ENCODE measurements at places on chromosomes 12 and 14.

DNA sequence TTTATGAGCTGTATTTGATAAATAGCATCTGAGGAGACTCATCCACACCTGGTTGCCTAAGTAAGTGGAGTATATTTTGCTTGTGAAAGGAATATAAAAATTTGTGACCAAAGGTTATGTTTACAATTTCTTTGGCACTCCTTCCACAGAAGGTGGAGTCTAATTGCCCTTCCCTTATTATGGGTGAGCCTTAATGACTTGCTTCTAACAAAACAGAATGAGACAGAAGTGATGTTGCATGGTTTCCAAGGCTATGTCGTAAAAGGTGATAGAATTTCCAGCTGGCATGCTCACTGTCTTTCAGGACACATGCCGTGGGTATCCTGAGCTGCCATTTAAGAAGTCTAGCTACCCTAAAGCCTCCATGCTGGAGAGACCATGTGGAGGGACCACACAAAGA lies 116.8 kb upstream of the ABCD2 start:
- no peak for DNase-seq

GRCh38 chr14:71248194-71248593 lies 340.9 kb downstream of the PCNX1 start:
- DNase-seq, result no peak

- DNase-seq, result no peak
Observed at GRCh38 chr12:97134495-97134894, 227.4 kb downstream of the NEDD1 start.

DNA sequence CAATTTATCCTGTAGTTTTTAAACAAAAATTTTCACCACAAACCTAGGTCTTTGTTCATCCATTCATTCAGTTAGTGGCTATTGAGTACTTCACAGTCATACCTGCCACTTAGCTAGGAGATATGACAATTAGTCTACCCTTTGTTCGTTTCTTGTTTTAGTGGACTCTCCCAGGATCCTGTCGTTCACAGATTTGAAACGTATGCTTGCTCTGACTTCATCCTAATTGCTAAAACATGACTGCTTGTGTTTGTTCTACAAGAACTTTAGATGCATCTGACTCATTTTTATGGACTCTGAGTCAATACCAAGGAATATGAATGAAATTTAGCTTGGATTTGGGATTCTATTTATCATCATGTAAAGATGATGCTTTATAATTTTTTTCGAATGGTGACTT lies 69.5 kb downstream of the TBC1D30 start:
- no peak for DNase-seq

DNA sequence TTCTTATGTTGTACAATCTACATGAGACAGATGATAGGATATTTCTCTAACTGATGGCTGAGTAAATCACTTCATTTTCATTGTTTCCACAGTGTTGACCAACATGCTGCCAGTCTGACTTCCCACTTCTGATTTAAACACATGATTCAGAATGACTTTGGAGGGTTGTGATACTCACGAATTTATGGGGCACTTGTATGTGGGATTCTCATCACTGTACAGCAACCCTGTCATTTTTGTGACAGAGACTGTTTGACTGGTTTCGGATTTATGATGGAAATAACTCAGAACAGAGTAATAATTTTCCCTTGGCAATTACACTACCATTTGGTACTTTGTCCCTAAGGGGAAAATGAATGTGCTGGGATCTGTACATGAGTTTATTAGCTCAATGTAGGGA lies 333.8 kb downstream of the TRHDE start:
- no peak for DNase-seq

- no peak for DNase-seq
Observed at GRCh38 chr12:57209916-57210315, 6.7 kb upstream of the NXPH4 start.

DNA sequence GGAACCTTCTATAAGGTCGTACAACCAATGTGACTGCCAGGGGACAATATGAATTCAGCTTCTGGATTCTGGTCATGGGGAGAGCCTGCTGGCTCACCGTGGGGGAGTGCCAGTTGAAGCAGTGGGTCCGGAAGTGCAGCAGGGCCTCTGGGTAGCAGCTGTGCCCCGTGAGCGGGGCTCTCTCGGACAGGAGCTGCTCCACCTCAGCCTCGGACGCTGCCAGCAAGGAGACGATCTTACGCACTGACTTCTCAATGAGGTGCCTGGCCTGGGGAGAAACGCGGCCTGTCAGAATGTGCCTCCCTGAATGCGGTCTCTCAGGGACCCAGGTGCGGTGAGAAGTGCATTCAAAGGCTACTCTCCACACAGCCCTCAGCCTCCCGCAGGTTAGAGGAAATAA lies 42.0 kb downstream of the LGMN start:
- no peak for DNase-seq

DNA sequence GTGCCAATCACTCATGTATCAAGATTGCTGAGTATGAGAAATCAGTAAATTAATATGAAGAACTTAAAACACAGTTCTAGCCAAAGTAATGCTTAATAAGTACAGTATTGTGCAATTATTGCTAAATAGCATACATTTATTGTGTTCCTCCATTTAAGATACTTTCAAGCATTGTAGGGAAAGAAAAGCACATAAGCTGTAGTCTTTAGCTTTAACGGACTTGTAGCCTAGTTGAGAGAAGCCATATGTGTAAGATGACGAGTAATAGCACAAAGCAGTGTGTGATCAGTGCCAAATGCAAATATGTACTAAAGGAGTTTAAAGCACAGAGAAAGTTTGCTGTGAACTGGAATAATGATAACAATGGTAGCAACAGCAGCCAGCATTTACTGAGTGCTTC lies 38.1 kb downstream of the ETV6 start:
- no peak for DNase-seq

DNA sequence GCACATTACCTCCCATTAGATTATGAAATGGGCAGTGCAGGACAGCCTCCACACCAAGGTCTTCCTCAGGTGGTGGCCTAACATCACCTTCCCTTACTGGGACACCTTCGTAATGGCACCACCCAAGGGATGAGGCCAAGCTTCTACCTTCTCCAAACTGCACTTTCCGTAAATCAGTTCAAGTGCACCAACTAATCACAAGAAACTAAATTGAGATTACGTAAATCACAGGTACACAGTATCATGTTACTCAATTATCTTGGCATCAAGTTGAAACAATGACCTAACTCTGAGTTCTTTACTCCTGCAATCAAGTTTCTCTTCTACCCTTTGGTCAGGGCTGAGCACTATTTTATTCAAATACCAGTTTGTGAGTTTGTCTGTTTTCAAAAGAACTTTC lies 13.8 kb downstream of the SLC41A2 start:
- no peak for DNase-seq

GRCh38 chr12:122023339-122024131 lies 1.9 kb downstream of the BCL7A start:
- peak; percentile 84 for DNase-seq

GRCh38 chr12:119176267-119177055 lies 2.3 kb upstream of the HSPB8 start:
- peak; percentile 99 for DNase-seq

- DNase-seq, result peak; percentile 82
Observed at GRCh38 chr14:73717711-73718417, 3.7 kb upstream of the PNMA1 start.

DNA sequence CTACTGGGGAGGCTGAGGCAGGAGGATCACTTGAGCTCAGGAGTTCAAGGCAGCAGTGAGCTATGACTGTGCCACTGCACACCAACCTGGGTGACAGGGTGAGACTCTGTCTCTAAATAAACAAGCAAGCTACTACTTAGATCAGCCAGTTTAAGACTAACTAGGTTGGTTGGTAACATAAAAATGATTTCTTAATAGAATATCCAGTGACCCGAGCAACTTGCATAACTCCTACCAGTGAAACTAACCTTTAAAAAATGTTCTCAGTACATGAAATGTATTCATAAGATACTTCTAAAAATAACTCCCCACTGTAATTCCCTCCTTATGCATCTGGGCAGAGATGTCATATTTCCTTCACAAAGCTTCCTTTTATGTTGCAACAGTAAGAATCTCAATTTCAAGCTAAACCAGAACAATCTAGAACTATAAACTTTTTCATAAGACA lies 15.9 kb downstream of the TAOK3 start:
- no peak for DNase-seq

GRCh38 chr12:55686366-55687010 lies 21.2 kb downstream of the ITGA7 start:
- peak; percentile 50 for DNase-seq

- no peak for DNase-seq
Observed at GRCh38 chr12:104582739-104583138, 126.0 kb downstream of the CHST11 start.

GRCh38 chr14:69553252-69553651 lies 21.4 kb downstream of the CCDC177 start:
- DNase-seq, result no peak

DNA sequence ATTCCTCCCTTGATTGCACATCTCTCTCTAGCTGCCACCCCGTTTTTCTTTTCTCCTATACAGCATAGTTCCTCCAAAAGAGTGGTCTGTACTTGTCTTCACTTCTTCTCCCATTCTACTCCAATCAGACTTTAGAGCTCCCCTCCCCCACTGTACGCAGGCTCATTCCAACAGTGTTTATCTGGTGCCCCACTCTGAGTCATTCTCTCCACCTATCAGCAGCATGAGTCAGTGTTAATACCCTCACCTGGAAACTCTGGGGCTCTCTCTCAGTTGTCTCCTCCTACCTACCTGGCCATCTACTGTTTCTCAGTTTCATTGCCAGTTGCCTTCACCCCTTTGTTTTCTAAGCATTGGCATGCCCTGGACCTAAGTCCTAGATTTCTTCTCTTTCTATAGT lies 175.1 kb upstream of the ARHGAP5 start:
- peak; percentile 88 for DNase-seq

DNA sequence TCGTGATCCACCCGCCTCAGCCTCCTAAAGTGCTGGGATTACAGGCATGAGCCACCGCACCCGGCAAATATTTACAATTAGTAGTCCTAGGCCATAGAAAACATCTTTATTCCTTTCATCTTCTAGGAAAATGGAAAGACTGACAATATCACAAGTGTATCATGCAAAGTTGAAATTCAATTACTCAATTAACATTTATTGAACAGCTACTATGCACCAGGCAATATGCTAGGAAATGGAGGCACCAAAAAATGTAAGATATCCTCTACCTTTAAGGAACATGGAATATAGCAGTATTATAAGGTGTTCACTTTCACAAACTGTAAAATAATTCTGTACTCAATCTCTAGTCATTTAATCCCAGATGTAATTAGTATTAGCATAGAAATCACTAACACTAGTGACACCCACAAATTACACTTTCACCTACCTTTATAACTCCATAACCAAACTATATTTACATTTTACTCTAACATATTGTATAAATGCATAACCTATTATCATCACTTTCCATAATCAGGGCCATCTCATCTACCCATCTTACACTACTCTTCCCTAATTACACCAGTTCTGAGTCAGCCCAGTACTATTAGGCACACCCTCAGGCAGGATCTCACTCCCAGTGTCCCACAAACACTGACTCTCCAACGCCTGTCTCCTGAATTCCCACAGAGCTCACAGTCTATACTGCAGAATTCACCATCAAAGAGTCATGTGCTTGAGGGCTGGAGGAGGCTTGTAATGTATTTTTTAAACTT lies 10.4 kb downstream of the CORO1C start:
- DNase-seq, result peak; percentile 89

- DNase-seq, result peak; percentile 66
Observed at GRCh38 chr14:30621354-30621939, 672 bp upstream of the SCFD1 start.

DNA sequence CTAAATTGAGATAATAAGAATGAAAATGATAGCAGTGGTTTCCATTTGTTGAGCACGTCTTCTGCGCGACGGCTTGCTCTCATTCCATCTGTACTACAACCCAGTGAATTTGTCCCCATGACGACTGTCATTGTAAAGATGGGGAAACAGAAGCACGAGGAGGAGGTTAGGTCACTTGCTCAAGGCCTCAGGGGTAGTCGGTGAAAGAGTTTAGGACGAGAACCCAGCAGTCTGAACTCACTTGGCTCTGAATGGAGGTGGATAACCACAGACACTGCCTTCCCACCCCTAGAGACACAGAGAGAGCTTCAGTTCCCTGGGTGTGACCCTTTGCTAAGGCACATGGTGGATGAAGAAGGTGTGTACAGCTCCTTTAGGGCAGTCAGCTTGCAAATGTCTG lies 30.9 kb upstream of the PLEKHG3 start:
- no peak for DNase-seq

DNA sequence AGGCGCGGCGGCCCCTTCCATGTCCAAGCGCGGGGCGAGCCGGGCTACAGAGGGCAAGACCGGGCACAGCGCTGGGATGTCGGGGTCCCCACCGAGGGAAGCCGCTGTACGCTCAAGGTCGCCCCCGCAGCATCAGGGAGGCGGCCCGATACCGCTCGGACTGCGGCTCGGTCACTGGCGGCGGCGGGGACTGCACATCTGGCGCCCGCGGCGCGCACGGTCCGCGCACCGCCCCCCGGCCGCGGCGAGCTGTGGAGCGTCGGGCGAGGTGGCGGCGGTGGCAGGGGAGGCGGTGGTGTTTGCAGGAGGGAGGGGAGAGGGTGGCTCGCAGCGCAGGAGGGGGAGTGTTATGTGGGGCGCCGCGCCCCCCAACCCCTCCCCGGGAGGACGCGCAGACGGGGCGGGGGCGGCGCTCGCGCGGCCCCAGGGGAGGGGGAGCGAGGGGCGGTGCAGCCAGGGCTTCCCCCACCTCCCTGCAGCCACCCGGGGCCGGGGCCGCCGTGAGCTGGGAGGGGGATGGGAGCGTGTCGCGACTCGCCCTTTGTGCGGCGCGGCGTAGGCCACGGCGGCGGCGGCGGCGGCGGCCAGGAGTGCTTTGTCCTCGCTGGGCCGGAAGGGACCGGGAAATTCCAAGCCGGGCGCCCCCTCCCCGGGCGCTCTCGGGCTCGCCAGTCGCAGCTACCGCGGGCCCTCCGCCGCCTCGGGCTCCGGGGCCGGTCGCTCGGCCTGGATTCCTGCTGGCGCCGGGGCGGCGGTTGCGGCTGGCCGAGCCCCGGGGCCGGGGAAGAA lies at the start of gene NUAK1:
NUAK1 (minus strand) TSS at position 322 of the 789 bp plus-strand sequence; CDS start at position 21, 301 bp downstream.
- peak; percentile 95 for DNase-seq

- DNase-seq, result no peak
Observed at GRCh38 chr14:75214558-75214957, 38.1 kb upstream of the TMED10 start.

GRCh38 chr12:53645165-53645564 lies 19.0 kb upstream of the ATF7 start:
- DNase-seq, result no peak

DNA sequence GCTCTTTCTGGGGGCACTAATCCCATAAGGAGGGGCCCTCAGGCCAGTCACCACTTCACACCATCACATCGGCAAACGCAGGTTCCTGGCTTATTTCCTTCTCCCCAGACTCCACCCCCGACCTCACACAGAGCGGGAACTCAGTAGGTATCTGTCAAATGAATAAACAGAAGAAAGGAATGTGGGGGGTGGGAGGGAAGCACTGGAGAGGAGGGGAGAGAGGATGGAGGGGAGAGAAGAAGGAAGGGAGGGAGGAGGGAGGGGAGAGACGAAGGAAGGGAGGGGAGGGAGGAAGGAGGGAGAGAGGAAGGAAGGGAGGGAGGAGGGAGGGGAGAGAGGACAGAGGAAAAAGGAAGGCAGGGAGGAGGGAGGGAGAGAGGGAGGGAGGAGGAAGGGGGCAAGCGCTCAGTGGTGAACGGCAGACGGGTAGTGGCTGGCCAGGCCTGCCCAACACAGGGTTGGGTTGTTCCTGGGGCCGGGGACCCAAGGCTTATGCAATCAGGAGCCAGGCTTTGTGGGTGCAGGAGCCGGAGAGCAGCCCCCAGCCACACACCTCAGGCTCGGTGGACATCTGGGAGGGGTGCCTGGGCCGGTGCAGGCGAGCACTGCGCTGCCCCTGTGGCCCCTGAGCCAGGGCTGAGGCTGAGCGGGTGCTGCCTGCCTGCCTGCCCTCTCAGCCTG lies 52.6 kb upstream of the FBRSL1 start:
- no peak for DNase-seq

All from islet precursor cell (in vitro differentiated cells).